ENCODE measurements at places on chromosomes 1 and 21.

DNA sequence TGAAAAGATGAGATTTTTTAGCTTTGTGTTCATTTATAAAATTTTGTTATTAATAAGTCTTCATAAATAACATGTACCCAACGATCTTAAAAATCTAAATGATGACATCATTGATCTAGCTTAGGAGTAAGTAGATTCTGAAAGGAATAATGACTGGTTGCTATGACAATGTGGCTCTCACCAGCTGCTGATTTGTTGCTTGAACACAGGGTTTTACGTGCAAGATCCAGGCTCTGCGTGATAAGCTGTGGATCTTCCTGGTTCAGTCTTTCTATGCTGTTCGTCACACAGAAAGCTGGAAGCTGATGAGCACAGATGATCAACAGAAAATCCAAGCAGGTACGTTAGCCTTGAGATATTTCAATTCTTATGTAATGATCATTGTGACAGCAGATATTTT, 49.1 kb upstream of the C1orf146 start:
- DNase-seq: peak; percentile 15

GRCh38 chr1:36864182-36864822, 170.0 kb downstream of the GRIK3 start:
- DNase-seq: no peak

GRCh38 chr1:83929184-83929583, 69.7 kb downstream of the TTLL7 start:
- DNase-seq: no peak

- no peak for DNase-seq
Observed at GRCh38 chr1:226419284-226420029, 11.6 kb upstream of the PARP1 start.

DNA sequence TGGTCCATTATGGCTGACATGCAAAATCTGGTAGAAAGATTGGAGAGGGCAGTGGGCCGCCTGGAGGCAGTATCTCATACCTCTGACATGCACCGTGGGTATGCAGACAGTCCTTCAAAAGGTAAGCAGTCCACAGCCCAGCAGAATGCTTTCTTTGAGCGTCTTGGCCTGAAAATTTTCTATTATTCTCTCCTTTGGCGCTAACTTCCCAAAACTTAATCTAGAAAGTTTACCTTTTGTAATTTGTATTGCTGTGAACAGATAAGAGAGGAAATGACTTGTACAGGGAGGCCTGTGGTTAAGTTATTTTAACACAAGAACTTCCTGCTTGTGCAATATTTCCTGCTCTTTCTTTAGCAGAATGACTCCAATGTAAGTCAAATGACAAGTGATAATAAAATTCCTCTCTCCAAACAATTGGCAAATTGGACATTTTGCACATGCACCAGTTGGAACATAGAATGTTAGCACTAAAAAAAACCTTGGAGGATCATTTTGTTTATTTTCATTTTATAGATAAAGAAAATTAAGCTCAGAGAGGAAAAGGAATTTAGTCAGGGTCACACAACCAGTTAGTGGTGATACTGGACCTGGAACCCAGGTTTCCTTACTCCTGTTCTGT, 18.9 kb downstream of the CAP1 start:
- no peak for DNase-seq

- DNase-seq: peak; percentile 56
Observed at GRCh38 chr1:235073331-235073967, 55.2 kb downstream of the TOMM20 start.

- no peak for DNase-seq
Observed at GRCh38 chr1:182003025-182003725, 58.3 kb downstream of the ZNF648 start.

GRCh38 chr1:68594851-68595250, 98.0 kb upstream of the DEPDC1 start:
- DNase-seq: no peak

GRCh38 chr1:34779526-34779925, 1.5 kb upstream of the GJB3 start:
- no peak for DNase-seq

DNA sequence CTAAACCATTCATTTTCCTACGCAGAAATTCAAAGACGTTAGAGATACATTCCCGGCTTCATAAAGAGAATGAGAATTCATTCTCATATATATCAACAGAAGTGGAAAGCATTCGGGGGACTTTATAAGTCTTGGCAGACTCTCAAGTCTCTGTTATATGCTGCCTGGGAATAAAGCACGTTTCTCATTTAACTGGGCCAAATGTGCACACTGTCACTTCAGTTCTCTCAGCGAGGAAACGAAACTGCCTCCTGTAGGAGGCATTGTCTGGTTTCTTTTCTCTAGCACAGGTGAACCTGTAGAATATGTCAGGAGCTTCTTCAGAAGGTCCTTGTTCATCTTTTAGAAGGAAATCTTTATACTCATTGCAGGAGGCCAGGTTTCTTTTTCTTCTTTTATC, 367.6 kb downstream of the PTBP2 start:
- DNase-seq: no peak

DNA sequence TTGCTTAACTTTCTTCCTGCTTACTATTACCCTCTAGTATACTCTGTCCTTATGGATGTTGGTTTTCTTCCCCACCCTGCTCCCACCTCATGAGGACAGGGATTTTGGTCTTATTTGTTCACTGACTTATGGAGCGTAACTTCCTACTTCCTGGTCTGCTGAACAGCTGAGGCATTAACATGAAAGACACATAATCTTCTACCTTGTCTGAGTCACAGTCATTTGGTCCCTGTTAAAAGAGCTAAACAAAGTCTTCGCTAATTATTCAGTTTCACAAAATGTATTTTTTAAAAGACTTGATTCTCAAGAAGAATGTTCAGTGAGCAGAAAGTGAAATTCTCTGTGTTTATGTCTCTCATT, 18.5 kb downstream of the RNASEL start:
- DNase-seq: no peak

DNA sequence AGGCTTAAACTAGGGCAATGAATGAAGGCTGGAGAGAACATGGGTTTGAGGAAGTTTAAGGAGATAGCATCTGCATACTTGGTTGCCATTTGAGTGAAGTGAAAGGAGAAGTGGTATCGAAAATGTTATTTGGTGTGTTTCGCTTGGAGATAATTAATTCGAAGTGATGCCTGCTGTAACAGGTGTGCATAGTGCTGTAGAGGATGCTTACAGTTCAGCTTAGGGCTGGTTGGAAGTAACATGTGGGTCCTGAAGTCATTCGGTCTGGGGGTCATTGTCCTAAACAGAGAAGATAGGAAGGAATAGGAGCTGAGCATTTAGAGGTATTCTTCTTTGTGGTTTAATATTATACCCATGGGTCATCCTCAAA, 301 bp upstream of the NUDT17 start:
- no peak for DNase-seq

- DNase-seq: no peak
Observed at GRCh38 chr1:240337781-240338180, 246.1 kb downstream of the FMN2 start.

DNA sequence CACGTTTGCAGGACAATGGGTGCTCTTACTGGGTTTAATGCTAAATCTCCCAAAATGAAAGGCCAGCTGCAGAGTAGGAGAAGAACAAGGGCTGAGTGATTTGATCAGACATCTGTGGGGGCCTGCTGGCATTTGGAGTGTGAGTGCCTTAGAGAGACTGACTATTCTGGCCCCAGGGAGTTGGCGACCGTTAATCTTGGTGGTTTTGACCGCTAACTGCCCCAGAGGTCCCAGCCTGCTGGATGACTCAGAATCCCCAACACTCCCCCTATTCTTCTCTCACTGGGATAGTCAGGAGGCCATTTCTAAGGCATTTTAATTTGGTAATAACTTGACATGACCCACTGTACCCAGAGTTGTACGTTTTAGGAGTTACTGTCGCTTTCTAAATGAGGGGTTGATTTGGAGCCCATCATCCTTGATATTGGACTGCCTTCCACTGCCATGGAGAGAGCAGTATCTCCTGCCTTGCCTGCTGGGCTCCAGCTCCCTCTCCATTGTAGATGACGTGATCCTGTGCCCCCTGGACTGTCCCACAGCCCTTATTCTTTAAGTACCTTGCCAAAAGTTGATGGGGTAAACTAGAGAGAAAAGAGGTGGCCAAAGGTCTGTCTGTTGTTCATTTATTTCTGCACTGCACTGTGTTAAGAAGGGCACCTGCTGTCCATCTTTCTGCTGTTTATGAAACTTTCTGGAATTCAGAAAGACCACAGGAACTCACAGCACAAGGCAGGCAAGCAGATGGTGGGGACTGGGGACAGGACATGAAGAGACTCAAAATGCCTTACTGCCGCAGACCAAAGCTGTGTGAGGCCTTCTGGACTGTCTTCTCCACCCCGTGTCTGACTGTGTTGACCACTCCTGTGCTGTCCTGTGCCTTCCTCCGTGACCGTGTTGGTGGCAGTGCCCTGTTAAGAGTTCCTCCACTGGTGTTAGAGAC, 98.2 kb upstream of the ARTN start:
- DNase-seq: no peak

DNA sequence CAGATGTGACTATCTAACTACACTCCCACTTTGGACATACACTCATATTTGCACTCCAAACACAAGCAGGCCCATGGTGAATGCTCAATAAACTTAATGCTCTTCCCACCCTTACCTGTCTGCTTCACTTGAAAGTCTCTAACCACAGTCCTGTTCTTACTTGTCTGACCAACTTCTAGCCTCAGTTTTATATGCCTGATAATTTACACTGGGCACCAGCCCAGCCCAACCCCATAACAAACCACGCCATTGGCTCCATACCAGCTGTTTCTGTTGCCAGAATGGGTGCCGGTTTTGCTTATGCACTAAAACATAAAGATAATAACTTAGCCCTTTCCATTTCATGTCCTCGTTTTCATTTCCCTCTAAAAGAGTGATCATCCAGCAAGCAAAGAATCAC, 395.4 kb downstream of the NTNG1 start:
- peak; percentile 35 for DNase-seq

DNA sequence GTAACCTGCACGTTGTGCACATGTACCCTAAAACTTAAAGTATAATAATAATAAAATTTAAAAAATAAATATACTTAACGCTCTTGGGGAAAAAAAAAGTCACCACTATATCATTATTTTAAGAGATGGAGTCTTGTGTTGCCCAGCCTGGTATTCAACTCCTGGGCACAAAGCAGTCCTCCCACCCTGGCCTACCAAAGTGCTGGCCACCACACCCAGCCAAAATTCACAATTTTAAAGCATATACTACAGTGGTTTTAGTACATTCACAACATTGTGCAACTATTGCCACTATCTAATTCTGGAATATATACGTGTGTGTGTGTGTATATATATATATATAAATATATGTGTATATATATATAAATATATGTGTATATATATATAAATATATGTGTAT, 5.9 kb downstream of the HMGN2 start:
- DNase-seq: no peak

- DNase-seq: no peak
Observed at GRCh38 chr1:169527451-169528214, 41.9 kb upstream of the SLC19A2 start.

- DNase-seq: no peak
Observed at GRCh38 chr1:58000821-58001220, 545.7 kb downstream of the OMA1 start.

DNA sequence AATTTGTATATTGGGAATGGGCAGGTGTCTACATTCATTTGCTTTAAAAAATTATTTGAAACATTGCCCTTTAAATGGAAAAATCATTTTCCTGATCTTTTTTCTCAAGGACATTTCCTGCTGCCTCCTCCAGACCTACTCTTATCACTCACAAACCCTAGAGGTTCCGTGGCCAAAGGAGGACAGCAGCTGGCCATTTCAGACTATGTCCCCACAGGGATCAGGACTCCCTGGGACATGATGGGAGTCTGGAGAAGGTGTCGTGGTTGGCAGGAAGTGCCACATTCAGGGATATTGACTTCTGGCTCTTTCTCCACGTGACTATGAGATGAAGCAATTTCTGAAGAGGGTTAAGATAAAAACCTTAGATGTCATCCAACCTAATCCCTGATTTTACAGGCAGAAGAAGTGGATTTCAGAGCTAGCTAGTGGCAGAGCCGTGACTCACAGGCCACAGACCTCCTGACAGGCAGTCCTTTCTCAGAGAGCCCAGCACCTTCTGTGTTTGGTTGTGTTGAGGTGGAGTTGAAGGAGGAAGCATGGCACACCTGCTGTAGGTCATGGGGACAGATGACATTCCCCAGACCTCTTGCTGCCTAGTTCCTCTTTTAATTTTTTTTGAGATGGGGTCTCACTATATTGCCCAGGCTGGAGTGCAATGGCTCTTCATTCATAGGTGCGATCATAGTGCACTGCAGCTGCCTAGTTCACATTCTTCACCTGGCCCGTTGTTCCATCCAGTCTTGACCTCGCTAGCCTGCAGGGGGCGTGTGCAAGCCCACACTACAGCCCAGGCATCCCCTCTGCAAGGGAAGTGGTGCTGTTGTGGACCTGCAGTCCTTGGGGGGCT, 25.5 kb upstream of the IL10 start:
- no peak for DNase-seq

GRCh38 chr1:196677781-196678509, 26.1 kb downstream of the CFH start:
- DNase-seq: no peak

- DNase-seq: no peak
Observed at GRCh38 chr1:152735648-152736047, 22.2 kb upstream of the KPRP start.

GRCh38 chr21:19724081-19724480, 1274.1 kb upstream of the NCAM2 start:
- no peak for DNase-seq

- DNase-seq: no peak
Observed at GRCh38 chr1:55375617-55376258, 160.6 kb upstream of the USP24 start.

DNA sequence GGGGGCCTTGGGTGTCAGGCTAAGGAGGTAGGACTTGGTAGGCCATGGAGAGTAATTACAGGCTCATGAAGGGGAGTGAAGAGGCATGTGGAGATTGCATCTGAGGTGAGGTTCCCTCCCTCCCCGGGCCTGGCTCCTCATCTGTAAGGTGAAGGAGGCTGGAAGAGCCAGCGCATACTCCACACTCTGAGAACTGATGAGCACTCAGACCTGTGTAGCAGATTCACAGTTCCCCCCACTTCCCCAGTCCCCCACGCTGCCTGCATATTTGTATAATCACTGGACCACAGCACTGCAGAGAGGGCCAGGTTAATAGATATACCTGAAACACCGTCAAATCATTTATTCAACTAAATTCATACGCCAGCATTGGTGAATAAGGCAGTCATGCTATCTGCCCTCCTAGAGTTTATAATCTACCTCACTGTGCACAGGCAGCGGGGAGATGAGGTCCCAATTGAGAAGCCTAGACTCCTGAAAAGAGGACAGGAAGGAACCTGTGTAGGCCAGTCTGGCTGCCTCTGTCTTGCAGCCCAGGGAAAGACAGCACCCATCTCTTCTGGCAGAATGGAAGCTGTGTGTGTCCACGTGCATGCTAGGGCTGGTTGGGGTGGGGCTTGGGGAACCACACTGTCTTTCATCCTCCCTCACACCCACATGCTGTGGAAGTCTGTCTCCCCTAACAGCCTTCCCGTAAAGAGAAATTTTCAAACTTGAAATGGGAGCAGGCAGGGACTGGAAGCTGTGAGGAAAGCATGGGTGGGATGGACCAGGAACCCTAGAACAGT, 110.6 kb upstream of the ATP1A1 start:
- no peak for DNase-seq

Data from urinary bladder (tissue), 4 donors.